ENCODE measurements at places on chromosomes 7 and 10.

- no peak for DNase-seq
These were observed 85.9 kb downstream of the CDK6 start for GRCh38 chr7:92750447-92750839.

DNA sequence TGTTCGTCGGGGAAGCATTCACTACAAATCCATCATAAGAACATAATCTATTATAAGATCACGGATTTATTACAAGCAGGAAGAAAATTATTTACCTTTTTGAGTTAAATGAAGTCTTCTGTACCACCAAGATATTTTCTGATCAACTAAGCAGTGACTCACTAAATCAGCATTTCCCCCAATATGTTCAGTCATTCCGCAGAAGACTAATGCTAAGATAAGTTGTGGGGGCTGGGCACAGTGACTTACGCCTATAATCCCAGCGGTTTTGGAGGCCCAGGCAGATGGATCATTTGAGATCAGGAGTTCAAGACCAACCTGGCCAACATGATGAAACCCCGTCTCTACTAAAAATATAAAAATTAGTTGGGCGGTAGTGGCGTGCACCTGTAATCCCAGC is 144.2 kb upstream of the EGR2 start:
- DNase-seq: no peak

DNA sequence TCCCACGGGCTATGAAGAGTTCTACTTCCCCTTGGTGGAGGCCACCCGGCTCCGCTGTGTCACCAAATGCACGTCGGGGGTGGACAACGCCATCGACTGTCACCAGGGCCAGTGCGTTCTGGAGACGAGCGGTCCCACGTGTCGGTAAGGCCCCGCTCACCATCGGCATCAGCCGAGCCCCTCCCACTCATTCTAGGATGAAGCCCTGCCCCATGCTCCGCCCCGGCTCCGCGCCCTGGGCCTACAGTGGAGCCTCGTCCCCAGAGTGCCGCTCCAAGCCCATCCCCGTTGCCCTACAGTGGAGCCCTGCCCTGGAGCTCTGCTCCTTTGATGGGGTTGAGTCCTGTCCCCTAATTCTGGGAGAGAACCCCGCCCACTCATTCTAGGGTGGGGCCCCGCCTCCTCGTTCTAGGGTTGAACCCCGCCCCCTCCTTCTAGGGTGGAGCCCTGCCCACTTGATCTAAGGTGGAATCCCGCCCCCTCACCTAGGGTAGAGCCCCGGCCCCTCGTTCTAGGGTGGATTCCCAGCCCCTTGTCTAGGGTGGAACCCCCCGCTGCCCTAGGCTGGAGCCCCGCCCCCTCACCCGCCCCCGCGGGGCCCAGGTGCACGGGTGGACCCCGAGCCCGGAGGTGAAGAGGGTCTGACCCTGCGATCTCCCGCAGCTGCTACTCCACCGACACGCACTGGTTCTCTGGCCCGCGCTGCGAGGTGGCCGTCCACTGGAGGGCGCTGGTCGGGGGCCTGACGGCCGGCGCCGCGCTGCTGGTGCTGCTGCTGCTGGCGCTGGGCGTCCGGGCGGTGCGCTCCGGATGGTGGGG is 3.4 kb upstream of the MUC12 start:
- peak; percentile 53 for DNase-seq

- DNase-seq: no peak
These were observed 279.5 kb upstream of the GNAI1 start for GRCh38 chr7:79855172-79855571.

GRCh38 chr10:6649903-6650302 is 69.8 kb upstream of the PRKCQ start:
- DNase-seq: no peak

GRCh38 chr7:8391353-8392062 is 41.9 kb upstream of the NXPH1 start:
- no peak for DNase-seq

GRCh38 chr7:96649981-96650380 is 59.7 kb downstream of the SEM1 start:
- DNase-seq: no peak

- no peak for DNase-seq
These were observed 88.8 kb downstream of the FOXL3 start for GRCh38 chr7:378551-379455.

DNA sequence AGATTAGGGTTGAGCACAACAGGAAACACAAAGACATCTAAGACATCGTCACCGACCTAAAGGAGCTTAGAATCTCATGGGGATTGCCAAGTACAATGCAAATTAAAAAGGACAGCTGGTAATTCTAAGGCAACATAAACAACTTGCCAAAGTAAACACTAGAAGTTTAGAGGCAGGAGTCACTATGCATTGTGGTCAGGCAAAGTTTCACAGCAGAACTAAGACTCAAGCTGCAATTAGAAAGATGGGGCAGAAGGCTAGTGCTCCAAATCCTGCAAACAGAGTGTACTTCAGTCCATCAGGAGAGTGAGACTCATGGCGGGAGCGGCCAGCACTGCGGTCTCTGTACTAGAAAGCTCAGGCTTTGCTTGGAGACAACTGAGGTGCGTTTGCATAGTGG is 52.7 kb downstream of the HIPK2 start:
- DNase-seq: no peak

- no peak for DNase-seq
These were observed 42.5 kb downstream of the STK17A start for GRCh38 chr7:43625453-43625852.

GRCh38 chr7:151575410-151575809 is 55.7 kb upstream of the RHEB start:
- no peak for DNase-seq

DNA sequence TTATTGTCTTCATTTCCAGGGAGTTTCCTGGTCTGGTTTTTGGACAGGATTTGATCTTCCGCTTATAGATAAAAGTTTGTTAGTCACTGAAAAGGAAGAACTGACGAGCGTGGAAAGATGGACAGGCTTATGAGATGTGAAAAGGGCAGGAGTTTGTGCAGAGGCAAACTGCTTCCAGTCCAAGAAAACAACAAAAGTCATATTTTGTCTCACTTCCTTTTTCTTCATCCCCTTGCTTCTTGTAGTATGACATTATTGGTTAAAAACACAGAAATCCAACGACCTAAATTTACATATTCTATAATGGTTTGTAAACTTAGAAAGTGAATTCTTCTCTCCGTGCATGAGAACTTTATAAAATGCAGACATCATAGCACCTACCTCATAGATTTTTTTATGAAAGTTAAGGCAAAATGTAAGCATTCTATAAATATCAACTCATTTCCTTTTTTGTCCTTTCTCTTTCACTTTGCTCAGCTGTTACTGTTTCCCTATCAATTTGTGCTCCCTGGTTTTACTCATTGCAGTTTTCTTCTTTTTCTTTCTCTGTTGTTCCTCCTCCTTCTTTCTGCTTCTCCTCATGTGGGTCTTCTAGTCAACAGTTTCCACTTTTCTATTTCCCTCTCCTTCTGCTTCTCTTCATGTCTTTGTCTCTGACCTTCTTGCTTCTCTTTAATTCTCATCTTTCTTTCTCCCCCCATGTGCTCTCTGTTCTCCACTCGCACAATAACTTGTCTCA is 370.2 kb downstream of the ARL4A start:
- DNase-seq: no peak

DNA sequence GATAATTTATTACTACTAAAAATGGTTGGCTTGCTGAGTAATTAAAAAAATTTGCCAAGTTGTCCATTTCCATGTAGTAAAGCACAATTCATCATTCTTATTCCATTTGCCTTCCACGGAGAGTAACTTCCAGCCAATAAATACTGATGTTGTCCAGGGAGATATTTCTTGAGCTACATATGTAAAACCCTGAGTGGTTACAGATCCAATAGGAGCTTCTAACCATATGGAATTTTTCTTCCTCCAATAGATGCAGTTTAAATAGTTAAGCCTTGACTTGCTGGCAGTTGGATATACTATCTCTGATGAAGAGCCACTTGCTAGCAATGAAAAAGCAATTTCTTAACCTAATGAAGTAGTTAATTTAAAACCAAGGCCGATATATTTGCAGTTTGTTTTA is 271.1 kb downstream of the PLXDC2 start:
- DNase-seq: no peak

- DNase-seq: no peak
These were observed 61.3 kb downstream of the KLRG2 start for GRCh38 chr7:139422126-139422525.

- DNase-seq: no peak
These were observed 28.6 kb upstream of the RASGEF1A start for GRCh38 chr10:43295436-43295835.

- DNase-seq: no peak
These were observed 45.4 kb upstream of the GRM3 start for GRCh38 chr7:86598311-86598710.

DNA sequence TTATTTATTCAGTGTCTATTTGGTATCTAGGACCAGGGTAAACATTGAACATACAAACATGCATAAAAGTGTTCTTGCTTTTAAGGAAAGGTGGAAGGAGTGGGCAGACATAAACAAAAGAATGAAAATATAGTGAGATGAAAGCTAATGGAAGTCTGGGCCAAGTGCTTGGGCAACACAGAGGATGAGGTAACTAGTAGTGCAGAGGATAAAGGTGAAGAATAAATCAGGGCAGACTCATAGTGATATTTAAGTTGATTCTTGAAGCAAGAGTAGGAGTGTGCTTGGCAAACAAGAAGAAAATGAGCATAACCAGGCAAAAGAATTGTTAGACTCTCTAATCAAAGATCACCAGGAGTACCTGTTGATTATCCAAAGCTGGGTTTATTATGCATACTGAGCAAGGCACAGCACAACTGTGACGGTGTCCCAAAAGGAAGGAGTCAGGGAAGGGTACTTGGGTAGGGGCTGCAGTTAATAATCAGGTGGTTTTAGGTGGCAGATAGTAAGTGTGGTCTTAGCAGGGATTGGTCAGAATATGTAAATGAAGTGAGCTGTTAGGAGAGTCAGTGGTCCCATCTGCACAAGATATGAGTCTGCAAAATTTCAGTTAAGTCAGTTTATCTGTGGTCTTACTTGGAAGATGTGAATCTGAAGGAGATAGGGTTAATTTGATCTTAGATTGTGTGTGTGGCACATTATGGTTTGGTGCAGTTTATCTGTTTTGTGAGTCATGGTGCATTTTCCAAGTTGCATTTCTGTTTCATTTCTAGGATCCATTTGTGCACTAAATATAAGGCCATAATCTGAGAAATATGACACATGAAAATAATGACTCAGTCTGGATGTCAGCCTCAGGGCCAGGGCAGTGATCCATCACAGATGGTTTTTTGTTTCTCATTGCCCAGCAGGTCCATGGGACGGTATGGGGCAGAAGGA is 30.6 kb upstream of the TAX1BP1 start:
- DNase-seq: no peak

GRCh38 chr10:102775201-102775934 is 31.6 kb downstream of the WBP1L start:
- no peak for DNase-seq

DNA sequence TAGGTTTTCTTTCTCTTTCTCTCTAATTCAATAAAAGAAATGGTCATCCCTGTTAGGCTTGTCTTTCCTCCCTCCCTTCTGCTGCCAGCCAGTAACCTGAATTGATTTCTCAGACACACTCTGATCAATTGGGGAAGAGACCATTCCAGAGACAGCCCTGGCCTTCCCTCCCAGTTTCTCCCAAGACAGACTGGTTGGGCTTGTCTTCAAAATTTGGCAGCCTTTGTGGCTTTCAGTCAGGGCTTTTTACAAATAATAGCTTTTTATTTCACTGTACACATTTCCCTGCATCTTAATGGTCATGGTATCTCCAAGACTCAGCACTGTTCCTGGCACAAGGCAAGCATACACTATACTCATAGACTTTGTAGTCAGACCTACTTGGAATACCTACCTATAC is 33.9 kb downstream of the BCAP29 start:
- no peak for DNase-seq

DNA sequence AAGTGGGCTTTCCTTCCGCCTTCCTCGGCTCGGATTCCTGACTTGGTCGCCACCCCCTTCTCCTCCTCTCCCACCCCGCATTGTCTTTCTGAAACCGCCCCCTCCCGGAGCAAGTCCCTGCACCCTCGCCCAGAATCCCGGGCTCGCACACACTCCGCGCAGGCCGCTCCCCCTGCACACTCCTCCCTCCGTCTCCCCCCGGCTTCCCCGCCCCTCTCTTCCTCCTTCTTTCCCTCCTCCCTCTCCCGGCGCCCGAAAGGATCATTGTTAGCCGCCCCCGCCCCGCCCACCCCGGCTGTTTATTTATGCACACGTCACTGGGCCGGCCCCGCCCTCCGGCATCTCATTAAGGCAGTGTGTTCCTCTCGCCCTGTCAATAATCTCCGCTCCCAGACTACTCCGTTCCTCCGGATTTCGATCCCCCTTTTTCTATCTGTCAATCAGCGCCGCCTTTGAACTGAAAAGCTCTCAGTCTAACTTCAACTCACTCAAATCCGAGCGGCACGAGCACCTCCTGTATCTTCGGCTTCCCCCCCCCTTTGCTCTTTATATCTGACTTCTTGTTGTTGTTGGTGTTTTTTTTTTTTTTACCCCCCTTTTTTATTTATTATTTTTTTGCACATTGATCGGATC is at the start of gene TCF7L2:
TSS of gene TCF7L2 (plus strand) at position 373 of the 633 bp plus-strand sequence. CDS start 510 bp downstream, outside the sequence.
- no peak for DNase-seq

- DNase-seq: no peak
These were observed 227.8 kb downstream of the TNS3 start for GRCh38 chr7:47354071-47354470.

- DNase-seq: no peak
These were observed 25.6 kb downstream of the MDH2 start for GRCh38 chr7:76073335-76073990.

DNA sequence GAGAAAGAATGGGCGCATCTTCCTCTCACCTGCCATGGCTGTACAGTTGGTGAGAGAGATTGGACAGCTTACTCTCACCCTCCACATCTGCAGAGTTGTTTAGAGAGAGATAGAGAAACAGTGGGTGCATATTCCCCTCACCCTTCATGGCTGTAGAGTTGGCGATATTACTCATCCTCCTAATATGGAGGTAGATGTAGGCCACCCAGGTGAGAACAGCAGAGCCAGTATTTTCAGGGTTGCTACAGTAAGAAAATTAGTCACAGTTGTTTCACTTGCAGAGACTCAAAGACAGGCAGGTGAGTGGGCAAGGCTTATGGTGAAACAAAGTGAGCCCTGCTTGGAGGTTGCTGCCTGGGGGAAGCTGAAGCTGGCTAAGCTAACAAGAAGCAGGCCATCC is 65.0 kb upstream of the PFKP start:
- DNase-seq: peak; percentile 7

DNA sequence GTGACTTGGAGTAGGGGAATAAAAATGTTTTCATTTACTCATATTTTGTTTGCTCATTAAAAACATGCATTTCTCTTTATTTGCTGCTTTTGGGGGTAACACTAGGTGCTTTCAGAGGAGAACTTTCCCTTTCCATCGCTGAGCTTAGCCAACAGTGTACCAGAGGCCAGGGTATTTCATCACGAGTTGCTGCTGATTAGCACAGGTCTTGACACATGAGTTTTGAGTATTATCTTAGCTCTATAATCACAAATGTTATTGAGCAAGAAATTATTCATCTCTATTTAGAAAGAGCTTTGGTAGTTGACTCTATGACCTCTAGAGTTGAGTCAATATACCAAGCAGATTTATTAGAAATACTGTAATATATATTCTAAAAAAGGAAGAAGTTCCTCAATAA is 375.9 kb downstream of the NXPH1 start:
- no peak for DNase-seq

- no peak for DNase-seq
These were observed 31.0 kb upstream of the ABCB4 start for GRCh38 chr7:87506246-87507180.

GRCh38 chr7:28481091-28481926 is 69.0 kb downstream of the CREB5 start:
- no peak for DNase-seq
